ENCODE measurements at places on chromosomes 2 and 18.

- DNase-seq: no peak
- H3K27me3 ChIP-seq: no peaks in the 10 kb centered on the region
- no peak overlapping the region for H3K27ac ChIP-seq
Observed at GRCh38 chr2:226398580-226398979, 401.0 kb downstream of the IRS1 start.

DNA sequence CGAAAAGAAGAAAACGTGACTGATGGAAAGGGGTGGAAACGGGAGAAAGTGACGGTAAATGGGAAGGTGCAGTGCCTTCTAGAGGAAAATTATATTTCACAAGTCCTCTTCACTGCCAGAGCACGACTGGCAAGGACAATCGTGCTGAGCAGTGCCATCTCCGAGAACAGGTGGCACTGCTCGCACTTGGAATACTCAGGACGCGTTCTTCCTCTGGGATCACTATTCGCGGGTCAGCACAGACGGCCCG lies 364 bp downstream of the STAT1 start:
- no peaks in the 10 kb centered on the region for H3K27me3 ChIP-seq
- no peak for DNase-seq
- H3K36me3 ChIP-seq: peaks cover 8% of the 10 kb centered on the region
- peaks cover 6% of the 10 kb centered on the region for H3K4me1 ChIP-seq
- H3K4me3 ChIP-seq: peak overlapping the region; percentile 81

- H3K27ac ChIP-seq: no peak overlapping the region
- H3K27me3 ChIP-seq: no peaks in the 10 kb centered on the region
- DNase-seq: no peak
- no peak overlapping the region for H3K4me3 ChIP-seq
Observed at GRCh38 chr2:72689579-72690195, 136.1 kb downstream of the EXOC6B start.

DNA sequence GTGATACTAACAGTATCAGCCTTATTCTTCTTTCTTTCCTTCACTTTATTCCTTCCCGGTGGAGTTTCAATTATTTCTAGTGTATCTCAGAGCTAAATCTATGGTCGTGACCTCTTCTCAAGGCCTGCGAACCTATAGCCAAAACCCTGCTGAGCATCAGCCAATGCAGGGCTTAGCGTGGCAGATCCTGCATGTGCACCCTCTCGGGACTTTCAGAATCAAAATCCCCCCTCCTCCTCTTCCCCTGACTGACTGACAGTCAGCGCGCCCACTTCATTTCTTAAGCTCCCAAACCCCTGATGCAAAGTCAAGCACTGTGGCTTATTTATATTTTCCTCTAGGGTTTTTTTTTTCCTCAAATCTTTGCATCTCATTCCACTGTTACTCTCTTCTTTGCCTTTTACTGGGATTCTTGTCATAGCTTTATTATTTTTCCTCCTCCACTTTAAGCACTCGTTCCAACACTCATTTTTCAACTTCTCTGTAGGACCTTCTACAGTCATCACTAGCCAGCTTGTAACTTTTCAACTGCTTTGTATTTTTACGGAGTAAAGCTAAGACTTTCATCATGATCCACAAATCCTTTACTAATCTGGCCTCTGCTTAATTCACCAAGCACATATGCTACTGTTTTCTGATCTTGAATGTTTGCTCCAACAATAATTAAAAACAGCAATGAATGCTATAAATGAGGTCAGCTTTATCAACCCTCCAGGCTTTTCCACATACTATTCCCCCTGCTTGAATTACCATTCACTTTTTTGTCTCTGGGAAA lies 896.5 kb upstream of the PIK3C3 start:
- no peaks in the 10 kb centered on the region for H3K27me3 ChIP-seq
- no peak overlapping the region for H3K4me3 ChIP-seq
- DNase-seq: no peak
- no peaks in the 10 kb centered on the region for H3K36me3 ChIP-seq
- H3K4me1 ChIP-seq: no peaks in the 10 kb centered on the region

GRCh38 chr2:24824966-24825882 lies 32.0 kb downstream of the CENPO start:
- no peak overlapping the region for H3K4me3 ChIP-seq
- H3K4me1 ChIP-seq: no peaks in the 10 kb centered on the region
- H3K36me3 ChIP-seq: peaks cover 23% of the 10 kb centered on the region
- DNase-seq: peak; percentile 50
- H3K27me3 ChIP-seq: no peaks in the 10 kb centered on the region
- H3K27ac ChIP-seq: no peak overlapping the region

GRCh38 chr18:79944126-79944731 lies 7.2 kb downstream of the SLC66A2 start:
- peaks cover 34% of the 10 kb centered on the region for H3K36me3 ChIP-seq
- H3K4me3 ChIP-seq: no peak overlapping the region
- peaks cover 28% of the 10 kb centered on the region for H3K4me1 ChIP-seq
- H3K27me3 ChIP-seq: no peaks in the 10 kb centered on the region
- peak overlapping the region; percentile 21 for H3K27ac ChIP-seq

GRCh38 chr18:24466771-24467170 lies 6.3 kb downstream of the HRH4 start:
- no peaks in the 10 kb centered on the region for H3K36me3 ChIP-seq
- H3K4me3 ChIP-seq: no peak overlapping the region
- no peak for DNase-seq
- H3K27me3 ChIP-seq: no peaks in the 10 kb centered on the region

- no peaks in the 10 kb centered on the region for H3K27me3 ChIP-seq
- DNase-seq: no peak
- no peaks in the 10 kb centered on the region for H3K36me3 ChIP-seq
- no peaks in the 10 kb centered on the region for H3K4me1 ChIP-seq
- no peak overlapping the region for H3K4me3 ChIP-seq
Observed at GRCh38 chr2:42978887-42979415, 186.6 kb upstream of the HAAO start.

DNA sequence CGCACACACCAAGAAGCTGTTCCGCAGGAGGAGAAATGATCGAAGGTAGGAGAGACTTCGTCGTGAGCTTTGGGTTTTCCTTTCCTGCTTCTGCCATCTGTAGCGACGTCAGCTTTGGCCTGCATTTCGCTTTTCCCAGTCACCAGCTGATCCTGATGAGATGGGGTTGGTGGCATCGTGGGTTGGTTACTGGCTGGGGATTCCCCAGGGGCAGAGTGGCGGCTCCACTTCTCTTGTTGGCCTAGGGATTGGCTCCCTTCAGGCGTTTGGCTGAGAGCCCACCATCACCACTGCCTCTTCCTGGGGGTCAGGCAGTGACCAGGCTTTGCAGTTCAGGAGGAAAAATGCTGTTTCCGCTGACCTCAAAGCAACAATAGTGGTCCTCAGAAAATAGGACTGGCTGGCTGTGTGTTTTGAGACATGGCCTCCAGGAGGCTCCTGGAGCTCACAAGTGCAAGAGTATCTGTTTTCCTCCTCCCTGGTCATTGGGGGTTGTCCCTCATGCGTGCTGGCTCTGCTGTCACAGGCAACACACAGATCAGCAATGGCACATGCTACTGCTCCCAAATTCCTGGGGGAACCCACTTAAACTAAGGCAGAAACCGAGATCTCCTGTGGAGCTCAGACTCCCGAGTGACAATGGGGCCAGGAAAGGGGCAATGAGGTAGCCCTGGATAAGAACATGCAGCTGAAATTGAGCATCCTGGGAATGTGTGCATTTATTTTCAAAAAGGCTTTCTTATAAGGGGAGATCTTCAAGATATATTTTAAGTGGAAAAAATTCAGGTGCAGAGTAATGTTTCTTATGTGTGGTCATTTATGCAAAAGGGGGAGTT lies 173.0 kb downstream of the CTIF start:
- no peaks in the 10 kb centered on the region for H3K27me3 ChIP-seq
- H3K4me3 ChIP-seq: no peak overlapping the region
- H3K36me3 ChIP-seq: no peaks in the 10 kb centered on the region
- DNase-seq: peak; percentile 64
- H3K27ac ChIP-seq: no peak overlapping the region
- no peaks in the 10 kb centered on the region for H3K4me1 ChIP-seq

- no peaks in the 10 kb centered on the region for H3K4me1 ChIP-seq
- no peak overlapping the region for H3K4me3 ChIP-seq
- H3K27me3 ChIP-seq: no peaks in the 10 kb centered on the region
- no peak overlapping the region for H3K27ac ChIP-seq
Observed at GRCh38 chr2:105935063-105935462, 190.4 kb downstream of the NCK2 start.

- no peak overlapping the region for H3K4me3 ChIP-seq
- H3K4me1 ChIP-seq: no peaks in the 10 kb centered on the region
- H3K27ac ChIP-seq: no peak overlapping the region
- no peaks in the 10 kb centered on the region for H3K36me3 ChIP-seq
- peak; percentile 13 for DNase-seq
- H3K27me3 ChIP-seq: no peaks in the 10 kb centered on the region
Observed at GRCh38 chr2:175468431-175469098, 287.1 kb upstream of the ATP5MC3 start.

DNA sequence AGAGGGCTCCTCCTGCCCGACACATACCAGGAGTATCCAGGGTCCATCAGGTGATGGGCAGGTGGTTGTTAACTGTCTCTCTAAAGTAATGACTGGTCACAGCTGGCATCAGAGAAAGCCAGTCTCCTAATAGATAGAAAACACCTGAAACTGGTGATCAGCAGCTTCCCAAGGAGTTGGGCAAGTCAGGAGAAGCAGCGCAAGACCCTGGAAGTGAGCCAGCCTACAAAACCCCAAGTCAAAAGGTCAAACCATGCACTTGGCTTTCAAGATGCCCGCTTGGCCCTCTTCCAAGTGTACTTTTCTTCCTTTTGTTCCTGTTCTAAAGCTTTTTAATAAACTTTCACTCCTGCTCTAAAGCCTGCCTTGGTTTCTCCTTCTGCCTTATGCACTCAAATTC lies 815.2 kb downstream of the DCDC2C start:
- H3K27me3 ChIP-seq: no peaks in the 10 kb centered on the region
- H3K36me3 ChIP-seq: no peaks in the 10 kb centered on the region
- no peak overlapping the region for H3K4me3 ChIP-seq

DNA sequence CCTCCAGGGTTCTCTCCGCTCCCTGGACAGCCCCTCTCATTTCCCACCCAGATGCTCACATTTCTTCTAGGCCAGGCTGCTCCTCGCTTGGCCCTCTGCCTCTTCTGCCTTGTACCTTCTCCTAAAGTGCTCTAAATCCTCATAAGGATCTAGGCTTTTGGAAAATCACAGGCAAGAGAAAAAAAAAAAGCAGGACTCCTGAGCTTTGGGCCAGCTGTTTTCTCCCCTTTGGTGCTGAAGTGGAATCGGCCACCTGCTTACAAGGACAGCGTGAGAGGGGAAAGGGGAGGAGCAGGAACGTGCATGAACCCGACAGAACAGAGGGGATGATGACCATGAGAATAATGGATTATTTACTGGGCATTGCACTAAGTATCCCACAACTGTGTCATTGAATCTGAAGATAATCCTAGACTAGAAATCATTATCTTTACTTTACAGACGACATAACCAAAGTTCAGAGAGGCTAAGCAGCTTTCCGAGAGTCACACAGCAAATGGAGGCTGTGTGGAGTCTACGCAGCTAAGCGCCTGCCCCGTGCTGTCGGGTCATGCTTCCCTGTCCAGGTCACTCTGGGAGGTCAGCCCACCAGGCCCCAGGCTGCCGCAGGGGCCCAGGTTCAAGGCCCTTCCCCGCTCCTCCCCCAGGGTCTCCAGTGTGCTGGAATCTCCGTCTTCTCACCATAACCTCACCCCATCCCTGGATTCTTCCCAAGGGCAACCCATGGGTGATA lies 141.9 kb downstream of the PXDN start:
- no peak for DNase-seq
- no peaks in the 10 kb centered on the region for H3K36me3 ChIP-seq
- H3K27ac ChIP-seq: no peak overlapping the region
- H3K4me1 ChIP-seq: peaks cover 6% of the 10 kb centered on the region

GRCh38 chr2:113219092-113219441 lies 45.3 kb downstream of the PSD4 start:
- no peaks in the 10 kb centered on the region for H3K27me3 ChIP-seq
- no peaks in the 10 kb centered on the region for H3K36me3 ChIP-seq
- H3K4me3 ChIP-seq: no peak overlapping the region
- peaks cover 36% of the 10 kb centered on the region for H3K4me1 ChIP-seq

DNA sequence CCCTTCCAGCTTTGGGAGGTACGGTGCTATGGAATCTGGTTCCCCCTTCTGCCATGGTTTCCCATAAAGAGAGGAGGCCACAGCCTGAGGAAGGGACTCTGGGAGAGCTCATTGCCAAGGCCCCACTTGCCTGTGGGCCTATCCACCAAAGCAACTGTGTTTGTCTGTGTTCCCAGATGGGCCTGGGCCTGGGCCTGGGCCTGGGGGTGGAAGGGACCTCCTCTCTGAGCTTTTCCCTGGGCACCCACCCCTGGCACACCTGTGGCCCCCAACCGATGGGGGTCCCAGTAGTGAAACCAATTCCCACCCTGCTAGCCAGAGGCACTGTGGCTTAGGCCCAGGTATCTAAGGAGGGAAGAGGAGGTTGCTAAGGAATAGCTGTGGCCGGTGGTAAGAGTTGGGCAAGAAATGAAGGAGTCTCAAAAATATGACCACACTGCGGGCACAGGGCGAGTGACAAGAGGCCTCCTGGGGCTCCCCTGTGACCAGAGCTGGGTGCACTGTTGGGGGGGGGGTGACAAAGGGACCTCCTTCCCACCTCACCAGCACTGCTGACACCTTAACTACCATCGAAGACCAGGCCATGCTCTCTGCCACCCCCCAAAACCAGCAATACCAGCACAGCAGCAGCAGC lies 4.9 kb upstream of the DUSP2 start:
- no peak overlapping the region for H3K4me3 ChIP-seq
- H3K4me1 ChIP-seq: peaks cover 9% of the 10 kb centered on the region
- no peak overlapping the region for H3K27ac ChIP-seq
- DNase-seq: no peak
- no peaks in the 10 kb centered on the region for H3K27me3 ChIP-seq
- H3K36me3 ChIP-seq: no peaks in the 10 kb centered on the region

GRCh38 chr2:197801033-197801432 lies 3.4 kb upstream of the PLCL1 start:
- H3K27ac ChIP-seq: no peak overlapping the region
- peaks cover 14% of the 10 kb centered on the region for H3K27me3 ChIP-seq
- H3K4me1 ChIP-seq: peaks cover 13% of the 10 kb centered on the region
- H3K4me3 ChIP-seq: no peak overlapping the region
- no peak for DNase-seq

DNA sequence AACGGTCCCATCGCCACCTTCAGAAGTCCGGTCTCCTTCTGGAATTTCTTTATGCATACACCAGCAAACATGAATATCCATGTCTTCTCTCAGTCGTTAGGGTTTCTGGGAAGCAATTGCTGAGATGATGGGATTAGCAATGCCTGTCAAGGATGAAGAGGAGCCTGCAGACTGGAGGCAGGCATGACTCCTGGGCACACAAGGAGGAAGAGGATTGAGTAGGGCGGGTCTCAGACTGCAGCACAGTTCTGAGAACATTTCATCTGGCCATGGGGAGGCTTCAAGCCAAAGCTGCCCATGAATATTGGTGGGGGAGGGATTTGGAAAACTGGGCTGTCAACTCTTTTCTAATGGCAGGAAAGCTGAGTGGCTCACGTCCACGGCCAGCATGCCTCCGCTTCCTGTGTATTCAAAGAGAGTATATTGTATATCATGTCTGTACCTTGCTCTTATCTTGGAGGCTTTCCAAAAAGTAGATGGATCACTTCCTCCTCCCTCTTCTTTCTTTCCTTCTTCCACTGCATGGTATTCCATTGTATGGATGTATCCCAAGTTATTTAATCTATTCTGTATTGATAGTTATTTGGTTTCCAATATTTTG lies 24.5 kb downstream of the MC2R start:
- no peaks in the 10 kb centered on the region for H3K27me3 ChIP-seq
- peak overlapping the region; percentile 76 for H3K27ac ChIP-seq
- no peaks in the 10 kb centered on the region for H3K36me3 ChIP-seq
